ENCODE measurements at places on chromosomes 4 and X.

GRCh38 chr4:121484633-121485032 lies 103.8 kb upstream of the QRFPR start:
- DNase-seq, result no peak

DNA sequence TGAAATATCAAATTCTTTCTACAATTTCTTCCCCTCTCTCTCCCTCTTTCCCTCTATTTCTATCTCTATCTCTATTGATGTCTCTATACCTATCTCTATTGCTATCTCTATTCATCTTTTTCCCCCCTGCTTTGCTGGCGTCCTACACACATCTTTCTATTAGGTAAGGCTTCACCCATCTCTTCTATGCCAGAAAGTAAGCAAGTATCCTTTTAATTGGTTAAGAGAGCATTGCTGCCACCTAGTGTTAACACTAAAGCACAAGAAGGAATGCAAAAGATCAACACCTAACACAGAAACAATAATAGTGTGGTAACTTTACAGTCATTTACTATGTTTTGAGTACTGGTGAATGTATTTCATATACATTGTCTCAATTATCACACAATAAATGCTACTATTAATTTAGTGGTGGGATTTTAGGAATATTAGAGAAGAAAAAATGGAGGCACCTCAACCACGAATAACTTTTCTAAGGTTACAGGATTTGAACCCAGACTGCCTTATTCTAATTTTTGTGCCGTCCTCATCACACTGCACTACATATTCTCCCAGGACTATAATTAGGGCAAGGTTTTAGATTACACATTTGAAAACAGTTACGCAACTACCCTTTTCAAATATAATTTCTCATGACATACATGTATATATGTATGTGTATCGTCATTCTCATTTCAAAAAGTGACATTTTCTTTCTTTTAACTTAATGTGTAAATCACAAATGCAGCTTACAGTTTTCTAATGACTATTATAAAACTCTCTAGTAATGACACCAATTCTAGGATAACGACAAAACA lies 3.7 kb upstream of the C4orf36 start:
- no peak for DNase-seq

GRCh38 chr4:1187182-1187581 lies 14.8 kb upstream of the SPON2 start:
- DNase-seq, result no peak

- DNase-seq, result no peak
Measured at GRCh38 chr4:94211861-94212260, 4.2 kb downstream of the SMARCAD1 start.

DNA sequence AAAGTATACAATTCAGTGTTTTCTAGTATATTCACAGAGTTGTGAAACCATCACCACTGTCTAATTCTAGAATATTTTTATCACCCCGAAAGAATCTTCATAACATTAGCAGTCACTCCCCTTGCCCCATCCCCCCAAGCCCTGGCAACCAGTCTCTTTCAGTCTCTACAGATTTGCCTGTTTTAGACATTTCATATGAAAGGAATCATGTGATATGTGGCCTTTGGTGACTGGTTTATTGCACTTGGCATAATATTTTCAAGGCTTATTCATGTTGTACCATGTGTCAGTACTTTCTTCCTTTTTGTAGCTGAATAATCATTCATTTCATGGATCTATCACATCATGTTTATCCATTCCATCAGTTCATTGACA lies 371.7 kb downstream of the AFF2 start:
- DNase-seq, result no peak

All from stimulated activated CD8-positive, alpha-beta memory T cell treated with anti-CD3 and anti-CD28 coated beads, Interleukin-2, amount 100 ng/mL, for 48 hours (primary cell).